Hematopoietic multipotent progenitor cell treated with erythropoietin and hydrocortisone succinate and interleukin-3 and kit ligand, for 17 days (in vitro differentiated cells): ENCODE measurements at places on chromosomes 16 and 17.

GRCh38 chr17:77341069-77341541 is 200.3 kb downstream of the SEC14L1 start:
- no peak for DNase-seq

GRCh38 chr17:40551091-40551878 is 14.0 kb downstream of the CCR7 start:
- no peak for DNase-seq

- no peak for DNase-seq
Observed at GRCh38 chr16:83973581-83974385, 5.7 kb downstream of the NECAB2 start.

DNA sequence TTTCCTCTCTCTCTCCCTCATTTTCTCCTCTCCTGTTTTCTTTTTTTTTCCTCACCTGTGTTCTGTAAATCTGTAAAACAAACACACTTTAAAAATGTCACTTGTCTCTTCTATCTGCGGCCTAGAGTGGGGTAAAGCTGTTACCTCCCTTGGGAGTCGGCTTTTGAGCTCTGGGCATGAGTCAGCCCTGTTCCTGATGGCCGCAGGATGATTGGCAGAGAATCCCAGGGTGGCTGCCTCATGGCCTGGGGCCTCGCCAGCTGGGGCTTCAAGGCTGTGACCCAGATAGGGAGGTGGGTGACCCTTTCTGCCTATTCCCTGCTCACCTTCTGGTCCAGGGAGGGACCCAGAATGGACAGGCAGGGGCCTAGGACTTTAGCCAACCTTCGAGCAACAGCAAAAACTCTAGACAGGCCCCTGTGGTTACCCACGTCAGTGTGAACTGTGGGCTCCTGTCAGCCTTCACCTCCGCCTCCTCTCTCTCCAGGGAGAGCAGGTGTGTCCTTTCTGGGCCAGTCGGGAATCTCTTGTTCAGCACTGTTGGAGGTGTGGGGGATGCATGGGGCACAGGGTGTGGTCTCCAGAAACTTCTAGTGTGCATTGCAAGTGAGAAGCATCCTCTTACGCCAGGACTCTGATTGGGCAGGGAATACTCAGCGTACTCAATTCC is 87.4 kb downstream of the RAP1GAP2 start:
- DNase-seq = no peak

DNA sequence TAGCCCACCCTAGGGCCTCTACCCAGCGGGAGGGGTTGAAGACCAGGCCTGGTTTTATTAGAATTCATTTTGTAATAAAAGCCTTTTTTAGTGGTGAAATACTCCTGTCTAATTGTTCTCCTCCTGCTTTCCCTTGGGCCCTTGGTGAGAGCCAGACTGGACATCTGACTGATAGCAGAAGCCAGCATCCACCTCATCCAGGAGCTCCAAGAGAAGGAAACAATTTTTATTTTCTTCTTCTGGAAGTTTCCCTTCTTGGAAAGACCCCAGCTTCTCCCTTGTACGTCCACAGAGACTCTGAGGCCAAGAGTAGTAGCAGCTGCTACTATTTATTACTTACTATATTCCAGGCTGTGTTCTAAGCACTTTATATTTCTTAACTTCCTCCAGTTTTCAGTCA is 4.0 kb upstream of the PHKG2 start:
- no peak for DNase-seq

- DNase-seq = no peak
Observed at GRCh38 chr17:753418-753817, 1.4 kb upstream of the GEMIN4 start.

DNA sequence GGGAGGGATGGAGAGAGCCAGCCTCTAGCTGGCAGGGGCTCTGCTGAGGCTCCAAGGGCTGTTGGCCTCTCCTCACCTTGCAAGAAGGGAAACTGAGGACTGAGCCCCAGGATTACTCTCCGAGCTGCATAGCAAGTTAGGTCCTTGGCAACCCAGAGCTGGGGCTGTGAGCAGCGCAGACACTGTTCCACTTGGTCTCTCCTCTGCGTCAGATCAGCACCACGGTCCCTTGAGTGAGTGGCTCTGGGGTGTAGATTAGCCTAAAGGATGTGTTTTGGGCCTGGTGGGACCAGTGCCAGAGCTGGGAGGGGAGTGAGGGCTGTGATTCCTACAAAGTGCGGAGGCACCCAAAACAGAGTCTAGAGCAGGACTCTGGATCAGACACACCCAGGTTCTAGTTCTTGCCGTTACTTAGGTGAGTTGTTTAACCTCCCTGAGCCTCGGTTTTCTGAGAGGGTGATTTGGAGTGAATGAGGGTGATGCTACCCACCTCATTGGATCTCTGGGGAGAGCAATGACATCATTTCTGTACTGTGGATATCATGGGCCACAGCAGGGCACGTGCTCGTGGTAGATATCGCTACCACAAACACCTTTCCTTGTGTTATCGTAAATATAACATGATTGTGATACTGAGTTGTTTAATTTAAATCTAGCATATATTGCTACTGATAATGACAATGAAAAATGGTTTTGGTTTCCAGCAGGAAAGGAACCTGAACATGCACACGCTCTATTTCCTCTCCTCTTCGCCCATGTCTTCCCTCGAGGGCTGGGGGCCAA is 8.1 kb upstream of the FADS6 start:
- no peak for DNase-seq

- DNase-seq = no peak
Observed at GRCh38 chr16:11278681-11279628, 2.2 kb downstream of the PRM1 start.

DNA sequence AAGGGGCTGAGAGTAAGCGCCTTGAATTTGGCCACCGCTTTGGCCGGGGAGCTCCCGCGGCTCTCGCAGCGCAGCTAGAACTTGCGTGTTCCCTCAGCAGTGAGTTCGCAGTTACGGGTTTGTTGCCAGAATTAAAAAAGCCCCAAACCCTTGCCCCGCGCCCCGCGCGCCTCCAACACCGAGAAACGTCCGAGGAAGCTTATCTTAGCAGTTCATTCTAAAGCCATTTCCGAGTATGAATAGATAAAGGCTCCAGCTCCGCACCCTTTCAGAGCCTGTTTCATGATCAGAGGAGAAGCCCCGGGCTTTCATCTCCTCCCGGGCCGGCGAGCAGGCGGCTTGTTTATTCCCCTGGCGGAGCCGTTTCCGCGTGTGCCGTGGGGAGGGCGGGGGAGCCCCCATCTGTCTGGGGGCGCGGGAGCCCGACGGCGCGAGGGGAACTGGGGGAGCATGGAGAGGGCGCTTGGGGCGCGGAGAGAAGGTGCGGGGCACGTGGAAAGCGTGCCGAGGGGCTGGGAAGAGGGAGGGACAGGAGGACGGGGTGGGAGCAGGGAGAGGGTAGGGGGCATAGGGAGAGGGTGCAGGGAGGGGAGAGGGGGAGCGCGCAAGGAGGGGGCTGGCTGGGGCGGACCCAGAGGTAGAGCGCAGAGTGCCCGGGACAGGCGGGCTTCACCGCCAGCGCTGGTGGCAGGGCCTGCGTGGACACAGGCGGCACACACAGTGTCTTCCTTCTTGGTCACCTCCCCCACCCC is 9.9 kb downstream of the TBX4 start:
- DNase-seq = no peak

DNA sequence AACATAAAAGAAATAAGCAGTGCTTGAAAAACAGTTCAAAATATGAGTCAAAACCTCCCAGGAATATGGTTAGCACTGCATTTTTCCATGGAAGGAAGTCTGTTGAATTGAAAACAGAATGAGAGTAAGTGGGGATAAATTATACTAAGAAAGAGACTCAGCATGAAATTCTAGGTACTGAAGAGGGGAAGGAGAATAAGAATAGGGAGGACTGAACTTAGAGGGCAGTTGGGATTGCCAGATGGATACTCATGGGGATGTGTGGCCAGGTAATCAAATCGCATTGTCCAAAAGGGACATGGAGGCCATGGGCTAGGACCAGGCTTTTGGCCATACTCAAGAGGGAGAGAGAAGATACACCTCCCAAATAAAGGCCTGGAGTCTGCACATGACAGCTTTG is 247.9 kb downstream of the CDH13 start:
- no peak for DNase-seq

DNA sequence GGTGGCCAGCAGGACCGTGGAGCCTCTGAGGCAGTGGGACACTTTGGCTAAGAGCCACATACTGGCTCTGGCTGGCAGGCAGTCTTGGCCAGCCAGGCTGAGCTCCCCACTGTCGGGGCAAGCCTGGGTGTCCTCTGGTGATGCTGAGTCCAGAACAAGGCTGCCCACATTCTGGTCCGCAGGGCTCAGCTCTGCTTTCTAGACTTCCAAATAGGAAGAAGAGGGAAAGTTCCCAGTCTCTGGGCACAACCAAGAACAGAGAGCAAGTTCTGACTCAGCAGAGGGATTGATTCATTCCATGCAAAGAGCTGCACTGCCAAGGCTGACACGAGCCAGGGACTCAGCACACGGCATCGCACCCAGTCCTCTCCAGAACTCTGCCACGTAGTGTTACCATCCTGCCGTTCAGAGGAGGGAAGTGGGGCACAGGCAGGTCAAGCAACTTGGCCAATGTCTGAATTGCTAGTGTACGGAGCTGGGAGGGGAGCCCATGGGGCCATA is 58.9 kb downstream of the NOS2 start:
- no peak for DNase-seq

- DNase-seq = no peak
Observed at GRCh38 chr16:80147026-80147655, 393.7 kb upstream of the DYNLRB2 start.

GRCh38 chr16:47431960-47432359 is 28.9 kb downstream of the ITFG1 start:
- DNase-seq = no peak

DNA sequence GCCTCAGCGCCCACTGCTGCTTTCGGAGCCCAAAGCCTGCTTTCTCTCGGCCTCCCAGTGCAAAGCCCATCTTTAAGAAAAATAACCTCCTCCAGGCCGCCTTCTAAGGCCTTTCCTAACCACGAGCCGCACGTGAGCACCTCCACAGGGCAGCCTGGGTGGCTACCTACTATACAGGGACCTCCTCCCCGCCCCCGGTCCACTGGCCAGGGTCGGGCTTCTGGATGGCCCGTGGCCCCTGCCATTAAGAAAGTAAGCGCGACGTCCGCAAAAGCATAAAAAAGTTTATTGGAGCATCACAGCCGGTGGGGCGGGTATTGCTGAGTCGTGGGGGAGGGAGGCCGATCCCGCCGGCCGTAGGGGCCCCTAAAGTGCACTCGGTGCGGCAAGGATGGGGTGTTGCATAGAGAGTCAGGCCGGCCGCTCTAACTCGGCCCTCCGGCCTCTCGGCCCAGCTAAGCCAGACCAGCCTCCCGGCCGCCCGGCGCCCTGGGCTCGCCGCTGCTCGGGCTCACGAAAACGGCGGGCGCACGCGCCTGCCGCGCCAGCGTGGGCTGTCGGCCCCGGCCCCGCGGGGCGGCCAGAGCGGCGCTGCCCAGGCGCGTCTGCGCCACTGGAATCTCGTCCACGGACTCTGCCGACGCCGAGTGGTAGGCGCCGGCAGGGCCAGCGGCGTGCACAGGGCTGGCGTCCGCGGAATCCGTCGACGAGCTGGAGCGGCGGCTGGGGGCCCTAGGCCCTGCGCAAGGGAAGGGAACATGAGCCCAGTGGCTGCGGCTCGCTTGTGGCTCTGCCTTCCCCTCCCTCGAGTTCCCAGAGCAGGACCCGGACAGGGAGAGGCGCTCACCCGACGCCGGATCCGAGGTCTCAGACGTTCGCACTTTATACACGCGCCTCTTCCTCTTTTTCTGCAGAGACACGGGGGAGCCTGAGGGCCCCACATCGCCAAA is 1.1 kb upstream of the TPPP3 start:
- no peak for DNase-seq

DNA sequence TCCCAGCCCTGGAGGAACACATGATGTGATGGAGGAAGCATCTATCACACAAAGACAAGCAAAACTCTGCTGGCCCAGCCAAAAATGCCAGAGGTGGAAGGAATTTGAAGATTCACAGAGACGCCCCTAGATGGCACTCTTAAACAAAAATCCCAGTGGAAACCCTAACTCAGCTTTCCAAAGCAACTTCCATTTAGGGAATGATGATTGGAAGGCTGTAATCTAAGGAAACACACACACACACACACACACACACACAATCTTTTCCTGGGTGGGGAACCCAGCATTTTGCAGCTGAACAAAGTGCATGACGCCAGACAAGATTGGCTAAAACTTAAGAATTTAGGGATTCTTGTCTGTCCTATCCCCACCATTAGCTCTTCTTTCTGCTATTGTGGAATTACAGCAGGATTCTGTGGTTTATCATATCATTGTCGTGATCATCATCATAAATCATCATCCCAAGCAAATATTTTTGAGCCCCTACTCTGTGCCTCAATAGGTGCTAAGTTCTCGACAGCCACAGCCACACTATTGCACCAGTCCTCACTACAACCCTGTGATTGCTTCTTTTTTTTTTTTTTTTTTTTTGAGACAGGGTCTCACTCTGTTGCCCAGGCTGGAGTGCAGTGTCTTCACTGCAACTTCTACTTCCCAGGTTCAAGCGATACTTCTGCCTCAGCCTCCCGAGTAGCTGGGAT is 1.6 kb upstream of the LDAF1 start:
- DNase-seq = peak; percentile 41

GRCh38 chr16:70685938-70686375 is at the start of gene MTSS2:
TSS of gene MTSS2 (minus strand) at chr16:70686053. CDS start at chr16:70685791, 262 bp downstream.
- DNase-seq = no peak

DNA sequence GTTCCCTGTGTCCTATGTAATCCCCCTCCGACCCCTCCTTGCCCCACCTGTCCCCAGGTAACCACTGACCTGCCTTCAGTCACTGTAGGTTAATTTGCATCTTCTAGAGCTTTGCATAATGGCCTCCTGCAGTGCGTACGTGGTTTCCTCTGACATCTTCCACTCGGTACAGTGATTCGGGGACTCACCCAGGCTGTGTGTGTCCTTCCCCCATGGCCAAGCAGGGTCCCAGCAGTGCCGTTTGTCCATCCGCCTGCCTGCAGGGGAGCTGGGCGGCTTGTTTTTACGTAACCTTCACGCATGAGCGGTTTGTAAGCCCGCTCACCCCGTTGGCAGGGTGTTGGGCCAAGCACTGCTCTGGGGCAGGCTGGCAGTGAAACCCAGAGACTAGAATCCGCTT is 7.9 kb downstream of the MAPK8IP3 start:
- DNase-seq = no peak

GRCh38 chr17:10739386-10739785 is 9.6 kb upstream of the TMEM220 start:
- no peak for DNase-seq

- no peak for DNase-seq
Observed at GRCh38 chr16:63890081-63890480, 1231.8 kb downstream of the CDH11 start.

DNA sequence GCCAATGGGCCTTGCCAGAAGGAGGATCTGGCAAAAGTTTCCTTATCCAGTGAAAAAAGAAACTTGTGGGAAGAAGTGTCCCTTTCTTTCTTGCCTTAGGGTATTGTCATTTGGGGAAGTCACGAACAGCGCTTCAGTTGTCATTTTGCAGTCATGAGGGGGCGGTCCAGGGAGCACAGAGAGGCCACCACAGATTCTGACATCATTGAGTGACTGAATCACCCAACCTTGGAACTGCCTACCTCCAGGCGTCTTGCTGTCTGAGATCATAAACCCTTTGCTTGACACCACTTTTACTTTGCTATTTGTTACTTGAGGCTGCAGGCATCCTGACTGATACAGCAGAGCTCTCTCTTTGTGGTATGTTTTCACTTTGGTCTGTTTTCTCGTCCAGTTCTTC is 3.1 kb upstream of the WSCD1 start:
- DNase-seq = no peak
